RPMI7951 (cell line): ENCODE measurements at places on chromosomes 7 and 10.
A peak's percentile ranks its signal among the peaks of the same experiment; 100 is the strongest.

DNA sequence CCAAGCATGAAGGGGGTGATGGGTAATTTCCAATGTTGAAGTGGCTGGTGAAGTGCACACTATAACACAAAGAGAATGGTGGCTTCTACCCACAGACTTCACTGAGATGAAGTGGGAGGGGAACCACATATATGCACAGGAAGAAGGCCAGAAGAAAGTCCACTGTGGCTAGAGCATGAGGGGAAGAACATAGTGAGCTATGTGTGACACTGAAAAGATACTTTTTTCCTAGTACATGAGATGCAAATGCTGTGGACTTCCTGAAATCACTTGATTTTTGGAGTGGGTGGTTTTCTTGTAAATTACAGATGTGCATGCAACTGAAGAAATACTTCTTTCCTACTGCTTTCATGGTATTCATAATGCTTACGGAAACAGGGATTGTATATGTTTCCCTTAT, 115.6 kb upstream of the PHYHIPL start:
- no peak for DNase-seq

DNA sequence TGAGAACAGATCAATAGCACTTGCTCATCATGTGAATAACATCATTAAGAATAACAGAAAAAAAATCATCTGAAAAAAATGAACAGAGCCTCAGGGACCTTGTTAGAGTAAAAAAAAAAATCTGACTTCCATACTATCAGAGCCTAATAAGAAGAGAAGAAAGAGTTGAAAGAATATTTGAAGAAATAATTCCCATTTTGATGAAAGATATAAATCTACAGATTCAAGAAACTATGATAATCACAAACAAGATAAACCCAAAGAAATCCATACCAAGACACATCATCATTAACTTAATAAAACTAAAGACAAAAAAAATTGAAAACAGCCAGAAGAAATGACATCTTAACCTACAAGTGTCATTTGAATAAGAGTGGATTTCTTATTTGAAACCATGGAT, 134.4 kb downstream of the BMS1 start:
- no peak for DNase-seq

GRCh38 chr10:99551158-99551557, 18.4 kb downstream of the NKX2-3 start:
- DNase-seq: peak; percentile 96

DNA sequence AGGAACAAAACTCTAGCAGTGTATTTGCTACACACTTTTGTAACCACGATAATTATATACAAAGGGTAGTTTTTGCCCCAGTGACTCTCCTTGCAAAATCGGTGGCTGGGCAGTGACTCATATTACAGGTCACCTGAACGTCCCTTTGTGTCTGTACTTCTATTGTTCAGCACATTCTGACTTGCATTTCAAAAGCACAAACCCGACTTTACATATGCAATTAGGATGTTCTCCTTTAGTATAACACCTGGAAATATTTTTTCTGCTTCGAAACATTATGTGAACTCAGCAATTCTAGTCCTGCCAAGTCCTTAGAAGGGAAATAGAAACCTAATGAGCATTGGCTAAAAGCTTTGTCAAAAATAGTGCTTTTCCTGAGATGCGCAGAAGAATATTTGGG, 6.0 kb downstream of the PRR15 start:
- DNase-seq: no peak

- no peak for DNase-seq
Observed at GRCh38 chr7:35805876-35806275, 5.0 kb downstream of the SEPTIN7 start.

GRCh38 chr7:153390955-153391354, 631.4 kb downstream of the ACTR3B start:
- no peak for DNase-seq

GRCh38 chr7:157908006-157908782, 571.4 kb downstream of the DNAJB6 start:
- DNase-seq: peak; percentile 35

GRCh38 chr7:151382079-151382885, 27.6 kb downstream of the WDR86 start:
- DNase-seq: no peak

DNA sequence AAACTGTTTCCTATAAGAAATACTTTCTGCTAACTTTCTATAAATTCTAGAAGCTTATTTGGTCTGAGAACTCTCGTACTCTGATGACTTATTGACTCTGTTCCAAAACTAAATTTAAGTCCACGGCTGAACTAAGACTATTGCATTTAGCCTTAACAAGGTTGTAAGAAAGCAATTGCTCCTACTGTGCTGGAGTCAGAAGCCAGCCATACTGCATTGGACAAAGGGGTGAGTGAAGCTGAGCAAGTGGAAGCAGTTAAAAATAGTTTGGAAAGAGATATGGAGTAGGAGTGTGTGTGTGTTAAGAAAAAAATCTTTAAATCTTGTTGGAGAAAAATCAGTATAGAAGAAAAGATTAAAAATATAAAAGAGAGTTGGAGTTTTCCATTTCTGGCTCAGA, 1360.1 kb upstream of the CELF2 start:
- DNase-seq: no peak

DNA sequence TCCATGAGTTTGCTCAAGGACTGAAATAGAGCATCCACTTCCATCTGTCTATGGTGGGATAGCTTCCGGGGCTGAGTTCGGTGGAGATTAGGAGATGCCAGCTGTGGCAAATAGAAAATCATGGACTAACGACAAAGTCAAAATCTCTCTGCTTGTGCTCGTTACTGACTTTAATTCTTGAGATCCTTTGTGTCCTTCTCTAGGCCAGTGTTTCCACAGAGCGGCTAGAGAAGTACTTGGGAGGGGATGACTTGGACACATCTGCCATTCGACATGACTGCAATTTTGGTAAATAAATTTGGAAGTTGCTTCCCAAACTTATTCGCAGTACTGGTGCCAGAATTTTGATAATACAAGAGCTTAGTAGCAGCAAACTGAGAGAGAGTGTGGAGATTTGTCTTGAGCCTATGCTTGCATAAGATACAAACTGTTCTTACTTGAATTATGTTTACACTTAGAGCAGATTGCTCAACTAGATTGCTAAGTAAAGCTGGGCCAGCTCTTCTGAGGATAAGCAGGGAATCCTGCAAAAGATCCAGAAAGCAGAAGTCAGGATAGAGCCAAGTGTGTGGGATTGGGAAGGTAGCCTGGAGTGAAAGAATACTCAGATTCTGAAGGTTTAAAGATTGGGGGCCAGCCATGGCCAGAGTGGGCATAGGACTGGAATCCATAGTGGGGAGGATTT, 27.6 kb downstream of the ABCC2 start:
- DNase-seq: no peak

- no peak for DNase-seq
Observed at GRCh38 chr10:128626397-128627000, 500.3 kb upstream of the MKI67 start.

DNA sequence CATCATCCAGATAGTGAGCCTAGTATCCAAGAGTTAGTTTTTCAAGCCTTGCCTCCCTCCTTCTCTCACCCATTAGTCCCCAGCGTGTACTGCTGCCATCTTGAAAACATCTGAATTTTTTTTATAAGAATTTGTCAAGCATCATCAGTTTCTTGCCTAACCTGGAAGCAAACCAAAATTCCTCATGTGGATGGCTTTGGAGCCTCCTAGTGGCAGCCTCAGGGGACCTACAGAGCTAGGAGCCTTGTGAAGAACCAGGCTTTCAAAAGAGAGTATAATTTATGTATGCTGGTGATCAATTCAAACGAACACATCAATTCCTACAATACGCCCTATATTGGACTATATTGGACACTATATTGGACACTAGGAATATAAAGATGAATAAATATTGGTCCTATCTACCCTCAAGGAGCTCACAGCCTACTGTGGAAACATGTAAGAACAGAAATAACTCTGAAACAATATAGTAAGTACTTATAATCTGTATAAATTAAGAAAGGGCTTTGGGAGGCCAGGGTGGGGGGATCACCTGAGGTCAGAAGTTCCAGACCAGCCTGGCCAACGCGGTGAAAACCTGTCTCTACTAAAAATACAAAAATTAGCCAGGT, 63.4 kb downstream of the HPSE2 start:
- peak; percentile 4 for DNase-seq

DNA sequence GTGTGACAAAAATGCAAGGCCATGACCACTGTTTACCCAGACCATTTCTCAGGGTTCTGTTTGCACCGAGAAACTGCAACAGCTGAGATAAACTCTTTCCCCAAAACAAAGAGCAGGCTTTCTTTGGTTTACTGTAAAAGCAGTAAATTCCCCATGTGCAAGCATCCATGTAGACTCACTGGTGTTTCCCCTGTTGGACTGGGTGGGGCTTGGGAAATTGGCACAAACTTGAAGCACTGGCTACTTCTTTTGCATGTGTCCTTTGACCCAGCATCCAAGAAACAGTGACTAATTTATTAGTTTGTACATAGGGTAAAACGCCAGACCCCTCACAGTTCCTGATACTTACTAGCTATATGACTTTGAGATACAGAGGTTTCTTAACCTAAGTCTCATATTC, 12.3 kb downstream of the IQUB start:
- DNase-seq: no peak

DNA sequence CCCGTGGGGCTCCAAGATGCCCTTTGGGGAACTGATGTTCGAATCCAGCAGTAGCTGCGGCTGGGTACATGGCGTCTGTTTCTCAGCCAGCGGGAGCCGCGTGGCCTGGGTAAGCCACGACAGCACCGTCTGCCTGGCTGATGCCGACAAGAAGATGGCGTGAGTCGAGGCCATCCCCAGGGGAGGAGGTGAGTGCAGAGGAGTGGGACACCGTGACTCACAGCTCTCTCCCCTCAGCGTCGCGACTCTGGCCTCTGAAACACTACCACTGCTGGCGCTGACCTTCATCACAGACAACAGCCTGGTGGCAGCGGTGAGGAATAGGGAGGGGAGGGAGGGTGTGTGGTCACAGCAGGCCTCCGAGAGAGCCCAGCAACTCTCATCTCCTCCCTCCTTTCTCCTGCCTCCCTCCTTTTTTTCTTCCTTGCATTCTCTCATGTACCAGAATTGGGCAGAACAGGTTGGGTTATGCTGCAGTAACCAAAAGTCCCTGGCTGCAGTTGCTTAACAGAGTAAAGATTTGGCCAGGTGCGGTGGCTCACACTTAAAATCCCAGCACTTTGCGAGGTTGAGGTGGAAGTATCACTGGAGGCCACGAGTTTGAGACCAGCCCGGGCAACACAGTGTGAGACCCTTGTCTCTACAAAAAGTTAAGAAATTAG, 16.5 kb downstream of the ARPC1B start:
- no peak for DNase-seq

DNA sequence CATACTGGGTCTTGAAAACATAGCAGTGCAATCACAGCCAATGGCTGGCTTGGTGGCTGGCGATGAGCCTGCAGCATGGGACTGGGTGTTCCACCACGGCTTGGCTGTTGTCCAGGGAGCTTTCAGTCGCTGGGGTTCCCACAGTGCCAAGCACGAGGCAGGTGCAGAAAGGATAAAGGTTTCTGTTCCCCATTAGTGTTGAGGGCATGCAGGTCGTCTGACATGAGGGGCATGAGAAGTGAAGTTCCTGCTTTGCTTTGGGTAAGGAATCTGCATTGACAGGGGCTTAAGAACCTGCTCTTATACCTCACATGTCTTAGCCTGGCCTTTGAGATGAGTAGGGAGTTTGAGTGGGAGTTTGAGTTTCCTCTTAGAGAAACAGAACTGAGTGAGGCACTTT, 9.0 kb upstream of the CFTR start:
- no peak for DNase-seq

GRCh38 chr7:762885-763284, 35.8 kb upstream of the PRKAR1B start:
- DNase-seq: no peak
